ENCODE measurements at places on chromosomes 12 and 14. TPM values are rescaled to one million over a fixed set of nuclear protein-coding genes. Genes with fewer than 3 reads are reported as not detected.

The NGB gene
- polyA plus RNA-seq = 15.6 TPM

The SELPLG gene
- polyA plus RNA-seq = 18.2 TPM

The ADAM21 gene
- 0.30 TPM for polyA plus RNA-seq

The RNASE1 gene
- polyA plus RNA-seq = 77.1 TPM

DNA sequence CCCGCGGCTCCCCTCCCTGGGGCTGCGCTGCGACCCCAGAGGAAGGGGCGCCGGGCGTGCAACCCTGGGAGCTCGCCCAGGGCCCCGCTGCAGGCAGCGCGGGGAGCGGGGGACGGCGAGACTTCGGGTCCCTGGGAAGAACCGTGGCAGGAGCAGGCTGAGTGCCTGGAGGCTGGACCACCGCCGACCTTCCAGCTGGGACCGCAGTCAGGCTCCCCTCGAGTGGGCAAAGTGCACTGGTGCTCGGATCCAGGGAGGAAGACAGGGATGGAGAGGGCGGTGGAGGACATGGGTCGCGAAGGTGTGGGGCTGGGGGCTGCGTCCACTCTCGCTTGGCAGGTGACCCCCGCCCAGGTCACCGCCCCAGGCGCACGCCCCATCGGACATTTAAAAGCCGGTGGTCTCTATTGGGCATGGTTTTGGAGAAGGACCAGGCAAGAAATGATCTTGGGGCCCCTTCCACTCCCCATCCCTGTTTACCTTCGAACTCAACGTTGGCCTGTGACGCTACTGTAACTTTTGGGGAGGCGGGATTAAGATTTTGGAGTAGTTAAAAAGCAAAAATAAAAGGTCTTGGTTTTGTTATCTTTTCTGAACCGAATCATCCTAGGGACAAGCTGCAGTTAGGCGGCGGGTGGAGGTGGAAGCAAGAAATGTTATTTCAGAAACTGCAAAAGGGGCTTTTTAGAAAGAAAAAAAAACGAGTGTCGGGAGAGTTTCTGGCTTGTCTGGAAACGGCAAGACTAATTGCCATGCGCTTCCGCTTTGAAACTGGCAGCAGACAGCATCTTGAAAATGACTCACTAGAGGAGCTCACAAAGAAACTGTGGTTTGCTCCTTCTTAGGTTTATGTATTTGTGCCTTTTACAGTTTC is 1.0 kb downstream of the ELK3 start:
- H3K27ac ChIP-seq = peak overlapping the region; percentile 64
- no peaks in the 10 kb centered on the region for H3K36me3 ChIP-seq
- peak; percentile 72 for DNase-seq
- H3K4me1 ChIP-seq = peaks cover 15% of the 10 kb centered on the region
- H3K4me3 ChIP-seq = peak overlapping the region; percentile 67
- peaks cover 5% of the 10 kb centered on the region for H3K27me3 ChIP-seq

- no peaks in the 10 kb centered on the region for H3K27me3 ChIP-seq
- no peaks in the 10 kb centered on the region for H3K4me1 ChIP-seq
- peaks cover 17% of the 10 kb centered on the region for H3K36me3 ChIP-seq
Measured at GRCh38 chr12:4766445-4766844, 46.2 kb downstream of the GALNT8 start.

GRCh38 chr12:63150713-63151622 is at the start of gene AVPR1A:
TSS of gene AVPR1A (minus strand) at chr12:63151201. CDS start at chr12:63150836, 365 bp downstream.
- H3K4me1 ChIP-seq = peaks cover 25% of the 10 kb centered on the region
- no peaks in the 10 kb centered on the region for H3K36me3 ChIP-seq
- H3K27ac ChIP-seq = no peak within 1 kb of the TSS
- H3K27me3 ChIP-seq = peaks cover 42% of the 10 kb centered on the region

DNA sequence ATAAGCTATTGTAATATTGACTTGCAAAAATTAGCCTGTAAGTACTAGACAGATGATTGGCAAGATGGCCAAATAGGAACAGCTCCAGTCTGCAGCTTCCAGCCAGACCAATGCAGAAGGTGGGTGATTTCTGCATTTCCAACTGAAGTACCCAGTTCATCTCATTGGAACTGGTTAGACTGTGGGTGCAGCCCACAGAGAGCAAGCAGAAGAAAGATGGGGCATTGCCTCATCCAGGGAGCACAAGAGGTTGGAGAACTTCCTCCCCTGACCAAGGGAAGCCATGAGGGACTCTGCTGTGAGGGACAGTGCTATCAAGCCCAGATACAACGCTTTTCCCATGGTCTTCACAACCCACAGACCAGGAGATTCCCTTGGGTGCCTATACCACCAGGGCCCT is 16.0 kb upstream of the SPATA7 start:
- no peak overlapping the region for H3K4me3 ChIP-seq
- H3K36me3 ChIP-seq = no peaks in the 10 kb centered on the region
- no peak for DNase-seq
- no peak overlapping the region for H3K27ac ChIP-seq
- H3K27me3 ChIP-seq = no peaks in the 10 kb centered on the region

DNA sequence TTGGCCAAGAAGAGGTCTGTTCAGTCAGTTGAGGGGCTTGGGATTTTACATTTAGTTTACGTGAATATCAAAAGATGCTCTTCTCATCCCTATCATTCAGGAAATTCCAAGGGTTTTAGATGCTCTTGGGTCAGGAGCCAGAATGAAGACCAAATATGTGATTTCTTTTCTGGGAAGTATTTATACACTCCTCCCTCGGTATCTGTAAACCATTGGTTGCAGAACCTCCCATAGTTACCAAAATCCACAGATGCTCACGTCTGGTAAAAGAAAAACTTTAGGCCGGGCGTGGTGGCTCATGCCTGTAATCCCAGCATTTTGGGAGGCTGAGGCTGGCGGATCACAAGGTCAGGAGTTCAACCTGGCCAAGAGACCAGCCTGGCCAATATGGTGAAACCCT is 75.9 kb downstream of the TNFAIP2 start:
- no peak for DNase-seq
- no peak overlapping the region for H3K27ac ChIP-seq
- no peaks in the 10 kb centered on the region for H3K4me1 ChIP-seq
- no peaks in the 10 kb centered on the region for H3K36me3 ChIP-seq
- no peak overlapping the region for H3K4me3 ChIP-seq

DNA sequence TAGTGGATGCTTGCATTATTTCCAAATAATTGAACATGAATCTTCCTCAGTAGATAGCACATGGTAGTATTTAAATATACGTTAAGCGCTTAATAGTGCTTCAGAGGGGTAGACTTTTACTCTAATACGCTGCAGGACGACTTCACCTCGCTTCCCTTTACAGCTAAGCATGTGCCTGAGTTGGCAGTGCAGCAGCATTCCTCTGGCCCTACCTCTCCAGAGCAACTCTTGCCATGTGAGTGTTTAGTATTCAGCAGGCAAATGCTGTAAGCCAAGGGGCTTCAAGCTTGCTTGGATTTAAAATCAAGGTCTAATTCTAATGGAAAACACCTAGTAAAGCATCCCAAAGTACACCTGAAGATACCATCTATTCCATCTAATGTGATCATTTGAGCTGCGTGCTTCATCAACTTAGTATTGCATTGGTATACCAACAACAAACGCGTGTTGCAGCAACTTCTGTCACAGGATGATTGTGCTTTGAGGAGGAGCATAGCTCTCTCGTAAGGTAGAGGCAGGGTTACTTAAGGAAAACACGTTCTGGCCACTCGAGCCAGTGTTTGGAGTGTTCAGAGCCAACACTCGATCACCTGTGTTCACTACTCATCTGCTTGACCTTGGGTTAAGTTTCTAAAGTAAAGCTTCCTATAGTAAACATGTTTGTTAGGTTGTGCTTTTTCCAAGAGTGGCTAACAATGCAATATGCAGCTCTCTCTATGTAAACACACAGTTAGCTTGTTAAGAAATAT is 60.6 kb downstream of the PIWIL1 start:
- H3K27me3 ChIP-seq = no peaks in the 10 kb centered on the region
- H3K36me3 ChIP-seq = peaks cover 3% of the 10 kb centered on the region
- H3K4me1 ChIP-seq = peaks cover 15% of the 10 kb centered on the region
- no peak overlapping the region for H3K4me3 ChIP-seq
- peak overlapping the region; percentile 43 for H3K27ac ChIP-seq
- DNase-seq = peak; percentile 42

DNA sequence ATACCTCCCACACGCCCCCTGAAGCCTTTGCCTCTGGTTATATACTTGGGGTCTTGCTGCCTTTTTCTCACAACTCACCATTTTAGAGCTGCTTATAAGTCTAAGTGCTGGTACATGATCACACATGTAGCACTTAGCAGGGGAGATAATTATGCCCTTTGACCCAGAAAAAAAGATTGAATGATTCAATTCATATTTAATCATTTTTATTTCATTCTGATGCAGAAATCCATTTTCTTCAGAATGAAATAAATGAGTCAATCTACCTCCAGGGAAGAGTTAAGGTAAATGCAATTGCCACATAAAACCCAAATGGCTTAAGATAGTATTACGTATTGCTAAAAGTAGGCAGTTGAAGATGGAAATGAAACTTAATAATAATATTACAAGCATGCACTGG is 414.6 kb upstream of the PRICKLE1 start:
- no peak overlapping the region for H3K27ac ChIP-seq
- H3K36me3 ChIP-seq = no peaks in the 10 kb centered on the region
- H3K4me1 ChIP-seq = no peaks in the 10 kb centered on the region
- DNase-seq = no peak
- H3K27me3 ChIP-seq = no peaks in the 10 kb centered on the region
- H3K4me3 ChIP-seq = no peak overlapping the region

DNA sequence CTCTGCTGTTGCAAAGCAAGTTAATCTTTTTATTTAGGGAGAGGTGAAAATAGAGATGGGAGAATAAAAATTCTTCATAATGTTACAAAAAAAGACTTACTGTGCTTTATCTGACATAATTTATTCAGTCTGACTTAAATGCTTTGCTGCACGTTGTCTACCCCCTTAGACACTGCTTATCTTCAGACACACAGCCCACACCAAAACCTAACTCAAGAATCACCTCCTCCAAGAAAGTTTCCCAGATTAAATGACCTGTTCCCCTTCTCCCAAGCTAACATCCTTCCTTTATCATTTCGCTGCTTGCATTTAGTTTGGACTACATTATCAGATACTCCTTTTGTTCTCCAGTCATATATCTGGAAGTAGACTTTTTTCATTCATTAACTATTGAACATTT is 3.8 kb downstream of the OSBPL8 start:
- H3K36me3 ChIP-seq = no peaks in the 10 kb centered on the region
- H3K27me3 ChIP-seq = no peaks in the 10 kb centered on the region
- H3K27ac ChIP-seq = no peak overlapping the region
- DNase-seq = no peak
- no peak overlapping the region for H3K4me3 ChIP-seq

DNA sequence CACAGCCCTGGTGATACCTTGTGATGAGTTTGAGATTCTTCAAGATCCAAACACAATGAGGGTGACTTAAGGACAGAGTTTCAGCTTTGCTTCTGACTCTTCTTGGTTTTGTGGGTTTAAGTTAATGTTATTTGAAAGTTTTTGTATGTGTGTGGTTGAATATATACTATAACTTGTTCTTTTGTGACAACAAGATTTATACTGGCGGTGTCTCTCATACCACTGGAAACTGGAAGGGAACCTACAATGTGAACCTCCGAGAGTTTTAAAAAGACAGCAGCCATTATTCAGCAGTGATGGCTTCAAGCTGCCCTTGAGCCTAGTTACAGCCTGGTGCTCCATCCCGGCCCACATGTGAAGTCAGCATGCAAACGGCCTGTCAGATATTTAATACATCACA is 87.9 kb upstream of the IGF1 start:
- no peak for DNase-seq
- no peak overlapping the region for H3K4me3 ChIP-seq
- H3K27ac ChIP-seq = no peak overlapping the region
- H3K4me1 ChIP-seq = no peaks in the 10 kb centered on the region
- H3K27me3 ChIP-seq = no peaks in the 10 kb centered on the region

GRCh38 chr12:56408799-56409417 is 40.3 kb downstream of the TIMELESS start:
- DNase-seq = no peak
- H3K4me1 ChIP-seq = no peaks in the 10 kb centered on the region
- H3K4me3 ChIP-seq = no peak overlapping the region

- H3K4me1 ChIP-seq = no peaks in the 10 kb centered on the region
- H3K4me3 ChIP-seq = no peak overlapping the region
- H3K27me3 ChIP-seq = no peaks in the 10 kb centered on the region
- DNase-seq = no peak
- H3K36me3 ChIP-seq = no peaks in the 10 kb centered on the region
Measured at GRCh38 chr14:29802211-29802610, 125.4 kb downstream of the PRKD1 start.

- DNase-seq = no peak
- H3K4me3 ChIP-seq = no peak overlapping the region
- H3K27ac ChIP-seq = no peak overlapping the region
- H3K4me1 ChIP-seq = no peaks in the 10 kb centered on the region
Measured at GRCh38 chr14:60970146-60970545, 10.7 kb downstream of the TRMT5 start.

- H3K27me3 ChIP-seq = peaks cover 15% of the 10 kb centered on the region
- H3K4me3 ChIP-seq = no peak overlapping the region
- DNase-seq = no peak
- H3K36me3 ChIP-seq = no peaks in the 10 kb centered on the region
- H3K4me1 ChIP-seq = peaks cover 21% of the 10 kb centered on the region
- no peak overlapping the region for H3K27ac ChIP-seq
Measured at GRCh38 chr12:48022676-48023385, 18.6 kb upstream of the COL2A1 start.

All from spinal cord (tissue), 10 donors.